ENCODE measurements at places on chromosomes 2 and 18.

DNA sequence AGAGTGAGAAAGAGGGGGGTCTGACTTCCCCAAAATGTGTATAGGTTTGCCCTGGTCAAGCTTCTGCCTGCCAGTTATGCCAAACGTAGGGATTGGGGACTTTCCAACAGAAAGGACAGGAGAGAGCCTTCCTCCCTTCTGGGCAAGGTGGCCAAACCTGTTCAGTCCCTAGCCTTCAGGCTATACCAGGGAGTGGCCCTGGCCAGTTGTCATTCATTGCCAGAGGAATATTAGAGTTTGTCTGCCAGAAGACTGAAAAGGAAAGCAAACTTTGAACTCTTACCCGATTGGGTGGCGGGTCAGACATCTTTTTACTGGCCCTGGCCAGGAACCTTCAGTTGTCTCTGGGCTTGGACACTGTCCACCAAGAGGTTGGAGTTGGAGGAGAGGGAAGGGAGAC lies 22.1 kb downstream of the RAB3GAP1 start:
- H3K27me3 ChIP-seq, result no peaks in the 10 kb centered on the region
- H3K36me3 ChIP-seq, result no peaks in the 10 kb centered on the region
- H3K27ac ChIP-seq, result no peak overlapping the region
- no peaks in the 10 kb centered on the region for H3K4me1 ChIP-seq

DNA sequence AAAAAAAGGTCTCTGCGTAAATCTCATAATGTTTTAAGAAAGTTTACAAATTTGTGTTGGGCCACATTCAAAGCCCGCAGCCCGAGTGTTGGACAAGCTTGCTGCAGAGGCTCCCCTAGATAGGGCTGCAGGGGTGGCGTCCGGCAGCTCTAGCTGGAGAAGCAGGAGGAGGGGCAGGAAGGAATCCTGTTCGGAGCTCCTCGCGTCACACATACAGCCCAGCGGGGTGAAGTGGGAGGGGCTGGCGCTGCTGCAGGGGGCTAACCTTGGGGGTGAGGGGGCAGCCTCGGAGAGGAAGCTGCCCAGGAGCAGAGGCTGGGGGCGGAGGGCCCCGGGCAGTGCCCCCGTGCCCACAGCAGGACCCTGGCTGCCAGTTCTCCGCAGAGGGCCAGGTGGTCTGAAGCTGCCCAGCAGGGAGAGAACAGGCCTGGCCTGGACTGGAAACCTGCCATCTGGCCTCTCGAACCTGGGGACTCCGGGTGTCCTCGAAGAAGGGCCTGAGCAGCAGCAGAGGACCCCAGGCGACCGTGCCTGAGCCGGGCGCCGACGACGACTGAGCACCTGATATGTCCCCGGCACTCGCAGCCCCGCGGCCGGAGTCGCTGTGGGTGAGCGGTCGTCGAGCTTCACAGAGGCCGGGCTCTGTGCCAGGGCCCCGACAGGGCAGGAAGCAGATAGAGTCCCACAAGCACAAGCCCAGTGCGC lies 2.6 kb upstream of the GPR35 start:
- peak; percentile 23 for DNase-seq
- H3K27ac ChIP-seq, result no peak overlapping the region
- H3K4me1 ChIP-seq, result peaks cover 4% of the 10 kb centered on the region

GRCh38 chr2:109648041-109648527 lies 33.9 kb downstream of the SOWAHC start:
- no peak overlapping the region for H3K27ac ChIP-seq
- H3K27me3 ChIP-seq, result no peaks in the 10 kb centered on the region
- no peak overlapping the region for H3K4me3 ChIP-seq
- H3K4me1 ChIP-seq, result peaks cover 6% of the 10 kb centered on the region
- no peak for DNase-seq

GRCh38 chr2:205461169-205461568 lies 221.1 kb upstream of the NRP2 start:
- no peak overlapping the region for H3K4me3 ChIP-seq
- no peaks in the 10 kb centered on the region for H3K36me3 ChIP-seq
- no peaks in the 10 kb centered on the region for H3K27me3 ChIP-seq
- DNase-seq, result no peak
- H3K27ac ChIP-seq, result no peak overlapping the region

DNA sequence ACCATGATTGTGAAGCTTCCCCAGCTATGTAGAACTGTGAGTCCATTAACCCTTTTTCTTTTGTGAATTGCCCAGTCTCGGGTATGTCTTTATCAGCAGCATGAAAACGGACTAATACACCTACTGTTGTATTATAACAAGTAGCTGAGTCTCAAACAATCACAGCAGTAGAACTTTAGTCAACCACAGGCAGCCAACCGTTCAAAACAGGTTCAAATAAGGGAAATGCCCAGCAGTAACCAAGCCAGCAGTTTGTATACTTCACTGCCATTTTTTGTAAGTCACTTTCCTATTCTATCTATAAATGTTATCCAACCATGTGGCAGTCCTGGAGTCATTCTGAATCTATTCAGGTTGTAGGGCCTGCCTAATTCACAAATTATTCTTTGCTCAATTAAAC lies 1560.6 kb upstream of the SLC39A10 start:
- no peak for DNase-seq
- H3K4me1 ChIP-seq, result no peaks in the 10 kb centered on the region
- H3K4me3 ChIP-seq, result no peak overlapping the region
- H3K27ac ChIP-seq, result no peak overlapping the region

DNA sequence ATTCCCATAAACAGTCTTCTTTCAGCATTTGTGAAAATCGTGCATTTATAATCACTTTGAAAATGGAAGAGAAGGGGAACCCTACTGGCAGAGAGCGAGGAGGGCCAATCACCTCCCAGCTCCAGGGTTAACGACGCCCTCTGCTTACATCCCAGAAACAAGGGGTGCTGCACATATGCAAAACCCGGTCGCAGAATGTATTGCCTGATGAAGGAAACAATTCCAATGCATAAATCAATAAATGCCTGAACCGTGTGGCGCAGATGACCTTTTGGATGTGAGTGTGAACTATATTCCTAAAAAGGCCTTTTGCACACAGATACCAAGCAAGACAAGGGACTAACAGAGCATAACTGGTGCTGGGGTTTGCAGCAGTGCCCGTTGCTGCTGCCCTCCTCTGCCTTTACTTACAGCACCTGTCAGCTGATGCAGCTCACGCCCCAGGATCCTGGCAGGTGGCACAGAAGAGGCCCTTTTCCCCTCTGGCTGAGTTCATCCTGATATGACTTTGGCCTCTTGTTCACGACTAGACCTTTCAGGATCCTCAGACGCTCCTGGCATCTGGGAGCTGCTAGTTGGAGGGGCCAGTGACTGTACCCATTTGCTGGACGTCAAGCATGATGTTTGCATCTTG lies 67.8 kb downstream of the MYT1L start:
- H3K4me3 ChIP-seq, result no peak overlapping the region
- no peaks in the 10 kb centered on the region for H3K27me3 ChIP-seq
- no peak for DNase-seq
- H3K36me3 ChIP-seq, result no peaks in the 10 kb centered on the region
- H3K4me1 ChIP-seq, result no peaks in the 10 kb centered on the region
- no peak overlapping the region for H3K27ac ChIP-seq

DNA sequence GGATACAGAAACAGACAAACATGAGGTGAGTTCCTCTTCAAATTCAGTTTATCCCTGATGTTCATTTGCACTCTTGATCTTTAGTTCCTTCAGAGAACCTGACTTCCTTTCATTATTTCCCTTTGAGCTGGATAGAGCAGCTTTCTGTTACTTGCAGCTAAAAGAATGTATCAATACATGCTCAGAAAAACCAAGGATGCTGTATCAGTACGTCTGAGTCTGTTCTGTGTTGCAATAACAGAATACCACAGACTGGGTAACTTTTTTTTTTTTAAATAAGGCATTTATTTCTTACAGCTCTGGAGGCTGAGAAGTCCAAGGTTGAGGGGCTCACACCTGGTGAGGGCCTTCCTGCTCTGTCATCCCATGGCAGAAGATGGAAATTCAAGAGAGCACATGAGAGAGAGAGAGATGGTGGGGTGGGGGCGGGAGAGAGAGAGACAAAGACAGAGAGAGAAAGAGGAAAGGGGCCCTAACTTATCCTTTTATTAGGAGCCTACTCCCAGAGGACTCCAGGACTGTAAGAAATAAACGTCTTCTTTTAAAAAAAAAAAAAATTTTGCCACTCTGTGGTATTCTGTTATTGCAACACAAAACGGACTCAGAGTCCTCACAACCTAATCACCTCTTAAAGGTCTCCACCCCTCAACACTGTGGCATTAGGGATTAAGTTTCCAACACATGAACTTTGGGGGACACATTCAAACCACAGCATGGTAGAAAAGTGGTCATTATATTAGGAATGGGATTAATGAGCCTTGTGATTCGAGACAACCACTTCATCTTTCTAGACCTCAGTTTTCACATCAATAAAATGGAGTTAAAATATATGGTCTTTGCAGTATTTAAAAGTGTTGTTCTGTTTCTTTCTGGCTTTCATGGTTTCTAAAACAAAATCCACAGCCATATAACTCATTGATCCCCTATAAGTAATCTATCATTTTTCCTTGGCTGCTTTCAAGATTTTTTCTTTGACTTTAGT lies 18.4 kb upstream of the SELENOI start:
- H3K36me3 ChIP-seq, result no peaks in the 10 kb centered on the region
- no peak for DNase-seq
- no peaks in the 10 kb centered on the region for H3K4me1 ChIP-seq
- H3K27me3 ChIP-seq, result no peaks in the 10 kb centered on the region

DNA sequence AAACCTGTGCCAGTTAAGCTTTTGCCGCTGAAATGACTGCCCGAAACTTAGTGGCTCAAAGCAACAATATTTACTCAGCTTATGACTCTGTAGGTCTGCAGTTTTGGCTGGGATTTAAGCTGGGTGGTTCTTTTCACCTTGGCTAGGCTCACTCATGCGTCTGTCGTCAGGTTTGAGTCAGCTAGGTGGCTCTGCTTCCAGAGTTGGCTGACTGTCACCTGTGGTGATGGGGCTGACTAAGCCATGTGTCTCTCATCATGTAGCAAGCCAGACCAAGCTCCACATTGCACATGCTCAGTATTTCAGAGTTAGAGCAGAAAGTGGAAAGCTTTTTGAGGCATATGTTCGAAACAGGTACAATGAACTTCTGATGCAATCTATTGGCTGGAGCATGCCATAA lies 354.8 kb downstream of the MEIS1 start:
- DNase-seq, result no peak
- no peak overlapping the region for H3K4me3 ChIP-seq
- no peak overlapping the region for H3K27ac ChIP-seq

GRCh38 chr2:166802475-166802874 lies 85.8 kb upstream of the XIRP2 start:
- DNase-seq, result no peak
- H3K4me1 ChIP-seq, result no peaks in the 10 kb centered on the region
- H3K27me3 ChIP-seq, result no peaks in the 10 kb centered on the region
- H3K4me3 ChIP-seq, result no peak overlapping the region
- H3K27ac ChIP-seq, result no peak overlapping the region

GRCh38 chr2:191946471-191947182 lies 99.7 kb upstream of the CAVIN2 start:
- no peaks in the 10 kb centered on the region for H3K27me3 ChIP-seq
- no peaks in the 10 kb centered on the region for H3K36me3 ChIP-seq
- H3K4me3 ChIP-seq, result no peak overlapping the region

DNA sequence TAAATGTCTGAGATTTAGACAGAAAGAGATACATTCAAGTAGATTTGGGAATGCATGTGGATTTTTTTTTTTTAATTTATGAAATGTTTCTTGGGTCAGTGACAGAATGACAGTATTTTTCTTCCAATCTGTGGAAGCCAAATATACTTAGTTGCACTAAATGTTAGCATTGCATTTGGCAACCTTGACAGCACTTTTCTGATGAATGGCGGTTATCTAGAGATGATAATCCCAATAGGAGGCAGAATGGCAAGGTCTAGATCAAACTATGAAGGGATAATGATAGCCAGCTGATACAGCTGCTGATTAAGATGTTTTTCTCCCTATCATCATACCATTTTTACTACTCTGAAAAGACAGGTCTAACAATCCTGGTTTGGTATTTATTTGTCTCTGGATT lies 174.5 kb upstream of the STON1 start:
- DNase-seq, result no peak
- H3K27me3 ChIP-seq, result no peaks in the 10 kb centered on the region
- H3K27ac ChIP-seq, result no peak overlapping the region
- no peaks in the 10 kb centered on the region for H3K4me1 ChIP-seq

- no peaks in the 10 kb centered on the region for H3K36me3 ChIP-seq
- H3K27me3 ChIP-seq, result no peaks in the 10 kb centered on the region
- no peak for DNase-seq
- no peak overlapping the region for H3K27ac ChIP-seq
Observed at GRCh38 chr2:26607698-26608097, 33.5 kb downstream of the CIB4 start.

GRCh38 chr2:43305517-43305916 lies 79.1 kb upstream of the ZFP36L2 start:
- no peaks in the 10 kb centered on the region for H3K36me3 ChIP-seq
- H3K27me3 ChIP-seq, result no peaks in the 10 kb centered on the region
- H3K4me3 ChIP-seq, result no peak overlapping the region
- peak overlapping the region; percentile 57 for H3K27ac ChIP-seq

DNA sequence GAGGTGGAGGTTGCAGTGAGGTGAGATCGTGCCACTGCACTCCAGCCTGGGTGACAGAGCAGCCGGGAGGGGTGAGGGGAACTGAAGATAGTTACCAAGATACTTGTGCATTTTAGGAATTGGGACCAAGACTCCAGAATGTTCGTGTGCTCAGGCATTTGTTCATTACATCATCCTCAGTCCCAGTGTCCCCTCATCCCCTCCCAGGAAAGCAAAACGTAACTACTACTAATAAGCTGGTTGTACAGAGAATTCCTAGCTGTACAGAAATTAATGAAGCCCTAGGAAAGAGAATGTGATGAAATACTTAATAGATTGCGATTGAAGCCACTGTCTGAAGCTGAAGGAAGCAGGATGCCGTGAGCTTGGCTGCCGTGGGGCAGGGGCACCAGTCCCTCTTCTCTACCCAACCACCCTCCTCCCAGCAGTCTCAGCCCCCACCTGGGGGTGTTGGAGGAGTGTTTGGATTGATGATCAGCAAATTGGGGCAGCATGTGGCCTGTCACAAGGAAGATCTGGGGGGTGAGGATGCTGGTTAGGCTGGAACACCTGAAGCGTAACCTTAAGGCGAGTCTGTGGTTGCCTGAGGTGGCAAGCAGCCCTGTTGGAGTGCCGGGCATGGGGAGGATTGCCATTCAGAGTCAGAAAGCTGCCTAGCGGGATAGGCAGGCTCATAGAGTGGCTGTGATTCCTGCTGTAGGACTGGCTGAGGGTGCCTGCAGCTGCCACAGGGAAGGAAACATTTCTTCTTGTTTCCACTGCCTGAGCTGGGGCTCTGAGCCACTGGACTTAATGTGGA lies 140.9 kb downstream of the SH3RF3 start:
- H3K27me3 ChIP-seq, result no peaks in the 10 kb centered on the region
- no peaks in the 10 kb centered on the region for H3K36me3 ChIP-seq
- H3K4me3 ChIP-seq, result no peak overlapping the region
- H3K4me1 ChIP-seq, result peaks cover 3% of the 10 kb centered on the region
- no peak overlapping the region for H3K27ac ChIP-seq
- no peak for DNase-seq

GRCh38 chr2:118801151-118801550 lies 46.3 kb downstream of the EN1 start:
- DNase-seq, result no peak
- H3K36me3 ChIP-seq, result no peaks in the 10 kb centered on the region
- no peak overlapping the region for H3K27ac ChIP-seq
- H3K4me3 ChIP-seq, result no peak overlapping the region
- H3K4me1 ChIP-seq, result no peaks in the 10 kb centered on the region
